Stimulated activated CD4-positive, alpha-beta T cell treated with anti-CD3 and anti-CD28 coated beads, Interleukin-15, amount 100 ng/mL, for 24 hours (primary cell): ENCODE measurements at places on chromosomes 5 and 9.
A peak's percentile ranks its signal among the peaks of the same experiment; 100 is the strongest.

GRCh38 chr5:15601274-15601673 lies 101.3 kb downstream of the FBXL7 start:
- DNase-seq: no peak

GRCh38 chr5:20536813-20537212 lies 548.8 kb upstream of the CDH18 start:
- no peak for DNase-seq

DNA sequence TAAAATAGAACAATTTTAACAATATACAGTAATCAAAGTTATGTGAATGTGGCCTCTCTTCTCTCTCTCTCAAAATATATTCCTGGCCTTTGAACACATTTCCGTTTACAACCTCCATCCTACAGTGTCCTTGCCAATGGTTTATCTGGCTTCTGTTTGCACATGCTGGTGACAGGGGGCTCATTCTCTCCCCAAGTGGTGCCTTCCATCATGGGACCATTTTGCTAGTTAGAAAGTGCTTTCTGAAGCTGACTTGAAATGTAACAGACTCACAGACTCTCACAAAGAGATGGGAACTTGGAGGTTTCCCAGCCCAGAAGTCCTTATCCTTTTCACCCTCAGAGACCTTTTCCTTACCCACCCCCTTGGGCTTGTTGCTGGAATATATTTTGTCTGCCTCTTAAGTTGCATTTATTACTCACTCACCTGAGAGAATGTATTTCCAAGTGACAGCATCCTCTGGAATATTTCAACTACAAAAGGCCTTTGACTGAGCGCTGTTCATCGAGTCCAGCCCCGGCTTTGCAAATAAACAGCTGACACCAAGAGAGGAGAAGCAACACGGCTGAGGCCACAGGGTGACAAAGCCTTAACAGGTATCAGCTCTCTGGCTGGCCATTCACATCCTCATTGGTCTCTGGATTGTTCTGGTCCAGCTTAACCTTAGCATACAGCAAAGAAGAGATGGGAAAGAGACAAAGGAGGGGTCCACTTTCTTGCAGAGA lies 17.5 kb upstream of the ALDH1B1 start:
- no peak for DNase-seq

DNA sequence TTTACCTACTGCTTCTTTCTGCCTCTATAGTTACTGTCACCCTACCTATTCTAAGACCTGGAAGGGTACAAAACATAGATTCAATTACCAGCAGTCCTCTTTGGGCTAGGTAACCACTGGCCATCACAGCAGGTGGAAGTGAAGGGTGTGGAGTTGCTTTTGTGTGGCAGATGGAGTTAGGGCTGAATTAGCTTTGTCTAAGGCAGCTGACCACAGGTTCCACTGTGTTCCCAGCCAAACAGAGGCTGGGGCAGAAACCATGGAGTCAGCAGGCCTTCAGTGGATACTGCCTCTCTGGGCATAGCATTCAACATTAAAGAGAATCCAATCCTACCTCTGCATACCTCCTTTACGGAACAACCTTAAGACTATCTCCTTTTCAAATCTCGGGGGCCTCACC lies 254.2 kb downstream of the RFX3 start:
- no peak for DNase-seq

GRCh38 chr5:148683651-148684050 lies 29.3 kb upstream of the HTR4 start:
- no peak for DNase-seq

DNA sequence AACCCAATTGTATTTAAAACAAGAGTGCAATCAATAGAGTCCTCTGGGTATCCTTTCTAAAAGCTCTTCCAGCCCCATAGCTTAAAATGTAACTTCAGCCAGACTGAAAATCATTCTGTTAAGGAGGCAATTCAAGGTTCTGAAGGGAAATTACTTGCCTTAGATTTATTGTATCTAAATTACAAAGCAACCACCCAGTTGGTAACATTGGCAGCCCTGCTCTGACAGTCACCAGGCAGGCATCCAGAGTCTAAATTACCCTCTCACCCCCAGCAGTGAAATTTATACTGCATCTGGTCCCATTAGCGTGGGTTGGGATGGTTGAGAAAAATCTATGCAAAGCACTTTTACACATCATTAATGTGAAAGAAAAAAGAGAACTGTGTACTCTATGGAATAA lies 514.7 kb downstream of the MTRR start:
- DNase-seq: no peak

GRCh38 chr9:87040410-87041009 lies 93.2 kb upstream of the GAS1 start:
- no peak for DNase-seq

- no peak for DNase-seq
These were observed 367.6 kb downstream of the GLIS3 start for GRCh38 chr9:3931996-3932906.

GRCh38 chr5:76610196-76610595 lies 13.0 kb downstream of the F2RL2 start:
- no peak for DNase-seq

DNA sequence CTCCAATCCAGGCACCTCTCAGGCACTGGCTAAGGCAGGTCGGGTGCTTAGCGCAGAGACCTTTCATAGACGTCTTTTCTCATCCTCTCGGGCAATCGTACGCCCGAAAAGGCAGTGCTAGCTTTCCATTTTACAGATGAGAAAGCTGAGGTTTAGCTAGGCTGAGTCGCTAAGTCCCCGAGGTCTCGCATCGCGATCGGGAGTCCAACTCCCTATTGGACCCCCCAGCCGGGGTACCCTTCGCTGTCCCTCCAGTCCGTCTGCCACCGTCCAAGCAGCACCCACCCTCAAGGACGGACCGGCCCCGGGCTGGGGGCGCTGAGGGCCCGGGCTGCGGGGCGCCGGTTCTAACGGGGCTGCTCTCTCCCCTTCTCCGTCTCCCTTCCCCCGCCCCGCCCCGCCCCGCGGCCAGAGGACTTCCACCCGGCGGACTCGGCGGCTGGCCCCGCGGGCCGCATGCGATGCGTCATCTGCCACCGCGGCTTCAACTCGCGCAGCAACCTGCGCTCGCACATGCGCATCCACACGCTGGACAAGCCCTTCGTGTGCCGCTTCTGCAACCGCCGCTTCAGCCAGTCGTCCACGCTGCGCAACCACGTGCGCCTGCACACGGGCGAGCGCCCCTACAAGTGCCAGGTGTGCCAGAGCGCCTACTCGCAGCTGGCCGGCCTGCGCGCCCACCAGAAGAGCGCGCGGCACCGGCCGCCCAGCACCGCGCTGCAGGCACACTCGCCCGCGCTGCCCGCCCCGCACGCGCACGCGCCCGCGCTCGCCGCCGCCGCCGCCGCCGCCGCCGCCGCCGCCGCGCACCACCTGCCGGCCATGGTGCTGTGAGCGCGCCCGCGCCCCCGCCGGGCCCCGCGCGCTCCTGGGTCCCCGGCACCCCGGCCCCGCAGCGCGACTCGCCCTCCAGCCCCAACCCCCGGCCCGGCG lies 12.5 kb upstream of the EXOSC2 start:
- peak; percentile 84 for DNase-seq

GRCh38 chr9:80485420-80486250 lies 913.9 kb downstream of the TLE4 start:
- no peak for DNase-seq

- no peak for DNase-seq
These were observed 102.2 kb downstream of the APTX start for GRCh38 chr9:32899181-32899580.

- no peak for DNase-seq
These were observed 298.4 kb upstream of the GRAMD2B start for GRCh38 chr5:126124706-126125345.

DNA sequence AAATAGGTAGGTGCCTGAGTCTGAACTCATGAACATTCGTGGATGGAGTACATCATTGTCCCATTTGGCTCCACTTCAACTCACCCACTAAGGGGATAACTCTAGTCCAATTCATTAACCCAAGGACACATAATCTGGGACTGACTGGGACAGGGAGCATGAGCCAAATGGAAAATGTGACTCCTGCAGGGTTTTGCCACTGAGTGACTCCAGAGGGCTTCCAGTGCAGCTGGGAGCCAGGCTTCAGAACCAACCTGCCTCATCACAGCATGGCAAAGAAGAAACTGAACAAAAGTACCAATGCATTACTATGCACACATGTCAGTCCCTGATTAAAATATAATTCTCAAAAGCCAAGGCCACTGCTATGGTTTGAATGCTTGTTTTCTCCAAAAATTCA lies 159.7 kb upstream of the SNX2 start:
- DNase-seq: no peak

DNA sequence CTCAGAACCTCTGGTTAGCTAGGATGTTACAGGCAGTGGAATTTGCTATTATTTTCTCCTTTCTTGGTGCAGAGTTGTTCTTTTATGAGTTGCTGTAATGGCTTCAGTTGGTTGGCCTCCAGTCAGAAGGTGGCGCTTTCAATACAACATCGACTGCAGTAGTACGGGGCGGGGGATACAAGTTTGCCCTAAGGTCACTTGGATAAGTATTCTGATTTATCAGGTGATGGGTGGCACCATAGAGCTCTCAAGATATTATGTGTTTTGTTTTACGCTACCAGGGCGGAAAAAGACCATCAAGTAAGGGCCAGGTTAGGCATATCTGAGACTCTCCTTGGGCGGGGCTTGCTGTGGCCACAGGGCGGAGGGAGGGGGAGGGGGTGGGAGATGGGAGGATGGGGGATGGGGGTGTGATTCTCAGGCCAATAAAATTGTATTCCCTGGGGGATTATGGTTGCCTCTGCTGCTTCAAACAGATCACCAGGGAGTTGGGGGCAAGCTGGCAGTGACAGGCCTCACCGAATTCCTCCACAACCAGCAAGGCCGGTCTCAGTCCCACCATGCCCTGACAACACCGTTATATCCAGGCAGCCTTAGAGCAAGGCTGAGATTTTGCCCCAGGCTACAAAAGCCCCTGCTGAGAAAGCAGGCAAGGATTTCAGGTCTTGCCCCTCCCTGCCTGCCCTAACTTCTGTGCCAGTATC lies 15.9 kb upstream of the RNF38 start:
- no peak for DNase-seq

DNA sequence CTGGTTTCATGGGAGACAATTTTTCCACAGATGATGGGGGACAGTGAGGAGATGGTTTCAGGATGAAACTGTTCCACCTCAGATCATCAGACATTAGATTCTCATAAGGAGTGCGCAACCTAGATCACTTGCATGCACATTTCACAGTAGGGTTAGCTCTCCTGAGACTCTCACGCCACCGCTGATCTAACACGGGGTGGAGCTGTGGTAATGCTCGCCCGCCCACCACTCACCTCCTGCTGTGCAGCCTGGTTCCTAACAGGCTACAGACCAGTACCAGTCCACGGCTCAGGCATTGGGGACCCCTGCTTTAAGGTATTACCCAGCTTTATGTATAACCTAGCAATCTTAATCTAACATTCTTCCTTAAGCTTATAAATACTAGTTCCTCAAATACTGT lies 35.6 kb downstream of the TTC39B start:
- DNase-seq: peak; percentile 38

GRCh38 chr5:10634050-10634449 lies 70.2 kb downstream of the ANKRD33B start:
- DNase-seq: no peak

DNA sequence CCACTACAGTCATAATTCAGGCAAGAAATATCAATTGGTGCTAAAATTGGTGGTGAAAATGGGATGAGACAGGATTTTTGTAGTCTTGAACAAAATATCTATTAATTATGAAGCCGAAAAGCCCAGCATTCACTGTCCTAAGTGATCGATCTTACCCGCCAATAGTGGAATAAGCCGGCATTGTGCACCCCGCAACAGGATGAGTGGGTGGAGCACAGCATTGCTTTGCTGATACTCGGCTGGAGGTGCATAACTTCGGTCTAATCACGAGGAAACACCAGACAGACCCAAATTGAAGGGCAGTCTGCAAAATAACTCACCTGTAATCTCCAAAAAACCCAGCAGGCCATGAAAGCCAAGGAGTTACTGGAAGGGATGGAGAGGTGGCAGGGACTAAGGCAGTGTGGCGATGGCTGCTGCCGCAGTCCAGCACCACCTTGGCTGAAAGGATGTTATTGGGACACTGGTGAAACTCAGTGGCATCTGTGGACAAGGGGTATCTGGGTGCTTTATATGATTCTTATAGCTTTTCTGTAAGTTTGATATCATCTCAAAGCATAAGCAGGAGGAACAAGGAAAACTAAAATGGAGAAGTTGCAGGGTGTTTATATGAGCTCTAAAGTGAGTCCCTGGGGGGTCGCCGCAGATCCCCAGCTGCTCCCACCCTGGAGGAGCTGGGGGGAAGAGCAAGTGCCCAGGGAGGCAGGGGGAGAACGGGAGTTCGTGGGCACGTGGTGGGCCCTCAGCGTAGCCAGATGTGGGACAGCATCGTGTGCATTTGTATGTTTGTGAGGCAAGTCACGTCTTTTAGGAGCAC lies 45.2 kb downstream of the AHRR start:
- DNase-seq: peak; percentile 0

DNA sequence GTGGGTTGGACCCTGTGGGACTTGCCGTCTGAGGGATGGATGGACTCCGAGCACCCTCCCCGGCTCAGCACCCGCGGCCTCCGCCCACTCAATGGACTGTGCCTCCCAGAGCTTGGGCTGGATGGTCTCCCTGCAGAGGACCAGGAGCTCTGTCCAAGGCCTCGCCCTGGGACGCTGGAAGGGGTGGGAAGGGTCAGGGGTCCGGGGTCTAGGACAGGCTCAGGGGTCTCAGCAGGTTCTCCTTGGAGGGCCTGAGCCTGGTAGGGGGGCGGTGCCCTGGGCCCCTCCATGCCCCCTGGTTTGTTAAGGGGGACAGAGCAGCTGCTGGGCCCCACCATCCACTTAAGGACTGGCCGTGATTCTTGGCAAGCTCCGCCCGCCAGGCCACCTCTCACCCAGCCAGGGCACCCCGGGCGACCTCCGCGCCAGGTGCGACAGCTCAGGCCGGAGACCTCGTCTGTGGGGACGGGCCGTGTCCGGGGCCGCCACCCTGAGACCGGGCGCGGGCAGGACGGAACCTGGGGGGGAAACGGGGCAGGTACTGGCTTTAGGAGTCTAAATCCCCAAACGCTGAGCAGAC lies 29.2 kb downstream of the EXOC3 start:
- DNase-seq: peak; percentile 41

DNA sequence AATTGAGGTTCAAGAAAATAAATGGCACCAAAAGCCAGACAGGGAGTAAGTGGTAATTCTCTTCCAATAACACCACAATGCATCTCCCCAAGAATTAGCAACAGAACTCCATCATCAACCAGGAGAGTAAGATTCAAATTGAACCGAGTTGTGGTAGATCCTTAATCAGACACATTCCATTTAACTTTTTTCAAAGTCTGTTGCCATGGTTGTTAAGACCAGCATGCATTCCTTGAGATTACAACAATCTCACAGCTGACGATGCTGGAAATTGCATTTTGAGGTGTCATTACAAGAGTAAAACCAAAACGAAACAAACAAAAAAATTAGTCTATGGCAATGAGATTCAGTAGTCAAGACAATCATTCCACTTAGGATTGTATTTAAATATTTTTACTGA lies 78.9 kb upstream of the ZNF462 start:
- DNase-seq: no peak

DNA sequence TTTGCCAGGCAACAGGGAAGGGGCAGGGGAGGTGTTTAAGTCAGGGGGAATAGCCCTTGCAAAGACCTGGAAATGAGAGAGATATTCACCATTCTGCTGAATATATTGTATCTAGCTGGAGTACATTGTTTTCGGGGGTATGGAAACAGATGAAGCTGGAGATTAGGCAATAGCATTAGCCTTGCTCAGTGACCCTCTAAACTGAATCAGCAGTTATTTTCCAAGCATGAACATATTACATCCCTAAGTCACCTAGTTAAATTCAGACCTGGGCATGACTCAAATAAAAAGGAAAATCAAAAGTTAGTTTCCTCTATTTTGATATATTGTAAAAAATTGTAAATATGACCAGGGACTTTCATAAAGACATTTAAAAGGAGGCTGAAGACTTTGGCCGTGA lies 544.6 kb upstream of the TRPC7 start:
- no peak for DNase-seq
